ENCODE measurements at places on chromosomes 11 and 22.

DNA sequence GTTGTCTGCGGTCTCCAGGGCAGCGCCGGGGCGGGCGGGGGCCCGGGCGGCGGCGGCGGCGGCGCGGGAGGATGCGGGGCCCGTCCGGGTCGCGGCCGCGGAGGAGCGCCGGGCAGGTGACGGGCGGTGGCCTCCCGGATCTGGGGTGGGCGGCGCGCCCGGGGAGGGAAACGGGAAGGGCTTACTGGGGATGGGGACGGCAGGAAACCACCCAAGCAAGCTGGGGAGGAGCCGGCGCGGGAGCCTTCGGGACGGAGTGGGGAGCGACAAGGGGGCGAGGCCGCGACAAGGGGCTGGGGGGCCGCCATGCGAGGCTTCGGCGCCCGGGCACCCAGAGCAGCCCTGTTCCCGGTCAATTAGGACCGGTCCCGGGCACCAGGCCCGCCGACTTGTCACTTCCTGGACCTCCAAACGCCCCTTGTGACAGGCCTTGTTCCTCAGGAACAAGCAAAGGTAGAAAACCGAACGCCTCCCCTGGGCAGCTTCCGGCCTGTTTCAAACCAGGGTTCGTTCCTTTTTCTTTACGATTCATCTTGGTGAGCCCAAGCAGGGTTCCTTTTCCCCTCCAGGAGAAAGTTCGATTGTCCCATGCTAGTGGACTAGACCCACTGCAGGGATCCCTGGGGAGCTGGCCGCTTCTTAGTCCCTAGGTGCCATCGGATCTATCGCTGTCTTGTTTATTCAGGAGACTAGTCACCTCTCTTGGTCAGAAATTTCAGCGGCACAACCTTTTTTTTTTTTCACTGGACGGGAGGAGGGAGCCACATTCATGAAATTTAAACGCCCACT lies 492 bp downstream of the JHY start:
- DNase-seq: peak; percentile 25

- DNase-seq: no peak
Observed at GRCh38 chr11:105609341-105609781, 512 bp upstream of the GRIA4 start.

DNA sequence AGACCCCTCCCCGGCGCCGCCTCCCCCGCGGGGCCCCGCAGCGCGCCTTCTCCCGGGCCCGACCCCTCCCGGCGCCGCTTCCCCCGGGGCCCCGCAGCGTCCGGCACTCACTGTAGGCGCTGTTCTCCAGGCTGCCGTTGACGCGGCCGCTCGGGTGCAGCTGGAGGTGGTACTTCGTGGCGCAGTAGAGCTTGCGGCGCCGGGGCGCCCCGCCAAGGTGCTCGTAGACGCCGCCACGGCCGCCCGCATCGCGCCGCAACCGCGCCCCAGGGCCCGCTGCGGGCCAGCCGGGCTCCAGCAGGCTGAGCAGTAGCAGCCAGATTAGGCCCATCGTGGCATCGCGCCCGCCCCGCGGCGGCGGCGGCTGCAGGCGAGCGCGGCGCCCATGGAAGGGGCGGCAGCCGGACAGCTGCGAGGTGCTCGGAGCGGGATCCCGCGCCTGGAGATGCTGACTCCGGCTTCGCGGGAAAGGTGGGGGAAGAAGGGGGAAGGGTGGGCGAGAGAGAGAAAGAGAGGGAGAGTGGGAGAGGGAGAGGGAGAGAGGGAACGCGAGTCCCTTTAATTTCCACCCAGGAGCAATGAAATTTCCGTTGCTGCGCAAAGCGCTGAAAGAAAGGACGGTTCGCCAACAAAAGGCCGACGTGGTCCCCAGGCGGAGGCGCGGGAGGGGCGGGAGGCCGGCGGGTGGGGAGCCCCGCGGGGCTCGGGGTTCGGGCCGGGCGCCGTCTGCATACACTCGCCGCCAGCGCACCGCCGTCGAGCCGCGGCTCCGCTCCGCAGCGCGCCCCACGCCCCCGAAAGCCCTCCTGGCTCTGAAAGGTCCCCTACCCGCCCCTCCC lies at the start of gene FGF3:
Gene FGF3, minus strand, starts transcription at position 814 of the 839 bp plus-strand sequence. Its CDS starts 483 bp downstream, at position 331.
- no peak for DNase-seq

GRCh38 chr11:11247576-11247975 lies 105.5 kb downstream of the CSNK2A3 start:
- DNase-seq: no peak

GRCh38 chr11:75184757-75185425 lies 34.0 kb downstream of the SLCO2B1 start:
- no peak for DNase-seq

DNA sequence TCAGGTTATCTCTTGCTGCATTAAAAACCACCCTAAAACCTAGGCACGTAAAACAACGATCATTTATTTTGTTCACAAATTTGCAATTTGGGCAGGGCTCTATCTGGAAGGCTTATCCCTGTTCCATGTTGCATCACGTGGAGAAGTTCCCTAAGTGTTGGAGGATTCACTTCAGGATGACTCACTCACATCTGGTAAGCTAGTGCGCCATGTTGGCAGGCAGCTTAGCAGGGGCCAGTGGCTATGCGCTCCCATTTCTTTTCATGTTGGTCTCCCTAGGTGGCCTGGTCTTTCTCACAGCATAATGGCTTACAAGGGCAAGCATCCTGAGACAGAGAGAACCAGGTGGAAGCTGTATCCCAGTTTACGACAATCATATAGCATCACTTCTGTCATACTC lies 226.8 kb downstream of the BLID start:
- DNase-seq: no peak

DNA sequence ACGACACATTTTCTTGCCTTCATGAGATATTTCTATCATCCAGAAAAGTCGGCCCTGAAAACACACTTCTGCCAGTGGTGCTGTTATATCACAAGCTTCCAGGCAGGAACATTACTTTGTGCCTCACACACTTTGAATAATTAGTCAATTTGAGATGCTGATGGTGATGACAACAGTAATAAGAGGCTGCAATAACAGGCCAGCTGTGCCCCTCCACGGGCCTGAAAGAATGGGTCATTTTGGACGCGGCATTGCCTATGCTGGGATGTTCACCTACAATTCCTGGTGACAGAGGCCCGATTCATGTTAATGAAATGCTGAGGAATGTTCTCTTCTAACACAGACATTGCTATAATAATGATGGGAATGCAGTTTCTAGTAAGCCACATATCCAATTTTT lies 463.8 kb upstream of the KIRREL3 start:
- DNase-seq: no peak

DNA sequence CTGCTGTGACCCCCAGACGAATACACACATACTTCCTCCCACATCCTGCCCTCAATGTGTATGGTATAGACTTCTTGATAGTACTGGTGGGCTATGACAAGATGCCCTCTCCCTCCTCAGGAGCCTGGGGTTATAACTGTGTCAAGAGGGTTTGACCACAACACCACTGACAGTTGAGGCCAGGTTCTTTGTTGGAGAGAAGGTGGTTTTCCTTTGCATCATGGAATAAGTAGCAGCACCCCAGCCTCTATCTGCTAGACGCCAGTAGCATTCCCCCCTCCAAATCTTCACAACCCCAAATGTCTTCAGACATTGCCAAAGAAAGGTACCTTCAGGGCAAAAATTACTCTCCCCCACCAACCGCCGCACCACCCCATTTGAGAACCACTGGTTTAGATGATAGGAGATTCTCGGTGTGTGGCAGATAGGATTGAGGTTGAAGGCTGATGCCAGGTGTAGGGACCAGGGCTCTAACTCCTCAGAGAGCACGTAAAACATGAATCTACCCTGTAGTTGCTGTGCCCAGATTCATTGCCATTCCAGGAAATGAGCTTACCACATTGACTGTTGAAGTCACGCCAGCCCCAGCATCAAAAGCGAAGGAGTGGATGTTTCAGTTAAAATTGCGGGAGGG lies 5.5 kb upstream of the MYO18B start:
- no peak for DNase-seq

DNA sequence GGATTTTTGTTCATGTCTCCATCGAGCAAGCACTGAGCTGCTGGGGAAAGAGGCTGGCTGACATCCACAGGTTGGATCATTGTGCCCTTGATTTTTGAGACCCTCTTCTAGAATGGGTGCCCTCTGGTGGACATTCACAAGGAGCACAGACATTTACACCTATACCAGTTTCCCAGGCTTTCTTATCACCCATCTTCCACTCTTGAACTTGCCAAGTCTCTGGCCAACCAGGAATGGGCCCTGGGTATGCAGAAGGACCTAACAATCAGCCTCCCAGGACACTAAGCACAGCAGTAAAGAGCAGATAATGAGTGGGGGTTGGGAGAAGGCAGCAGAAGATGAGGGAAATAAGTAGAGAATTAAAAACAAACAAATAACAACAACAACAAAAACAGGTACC lies 5.7 kb upstream of the INTS4 start:
- DNase-seq: peak; percentile 25

GRCh38 chr11:2434008-2434407 lies 10.3 kb downstream of the TRPM5 start:
- DNase-seq: no peak

DNA sequence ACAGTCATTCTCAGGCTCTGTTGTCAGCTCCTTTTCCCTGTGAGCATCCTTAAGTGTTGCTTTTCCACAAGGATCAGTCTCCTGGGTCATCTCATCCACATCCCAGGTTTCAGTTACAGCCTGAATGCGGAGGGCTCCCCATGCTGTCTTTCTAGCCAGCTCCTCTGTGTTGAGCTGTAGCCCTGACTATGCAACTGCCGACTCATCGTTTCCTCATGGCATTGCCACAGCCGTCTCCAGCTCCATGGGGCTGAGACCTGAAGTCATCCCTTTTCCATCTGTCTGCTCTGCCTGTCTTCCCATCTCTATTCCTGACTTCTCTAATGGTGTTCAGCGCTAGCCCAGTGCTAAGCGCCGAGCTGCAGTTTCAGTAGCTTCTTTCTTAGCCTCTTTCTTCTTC lies 11.8 kb downstream of the SAMM50 start:
- no peak for DNase-seq

DNA sequence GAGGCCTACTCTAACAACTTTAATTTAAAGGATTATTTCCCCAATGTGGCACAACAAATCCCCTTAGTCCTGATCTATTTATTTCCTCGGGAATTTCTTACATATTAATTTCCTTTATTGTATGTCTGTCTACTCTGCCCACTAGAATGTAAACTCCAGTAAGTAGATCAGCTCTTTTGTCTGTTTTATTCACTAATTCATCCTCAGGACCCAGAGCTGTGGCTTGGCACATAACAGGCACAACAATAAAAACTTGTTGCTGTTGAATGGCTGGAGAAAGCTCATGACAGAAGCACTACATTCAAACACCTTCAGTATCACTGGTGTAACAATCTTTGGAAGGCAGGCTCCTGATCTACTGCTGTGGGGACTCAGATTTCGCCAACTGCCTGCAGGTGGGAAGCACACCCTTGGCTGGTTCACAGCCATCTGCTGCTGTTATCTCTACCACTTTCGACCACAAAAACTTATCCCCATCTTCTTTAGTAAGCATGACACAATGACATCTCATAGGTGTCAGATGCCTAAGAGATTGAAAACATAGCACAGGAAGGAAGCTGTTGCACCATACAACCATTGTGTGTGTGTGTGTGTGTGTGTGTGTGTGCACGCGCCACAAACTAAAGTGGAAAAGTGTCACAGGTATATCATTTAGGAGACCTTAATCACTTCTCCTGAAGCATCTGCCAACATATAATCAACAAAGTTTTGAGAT lies 11.9 kb downstream of the HIRA start:
- DNase-seq: no peak

DNA sequence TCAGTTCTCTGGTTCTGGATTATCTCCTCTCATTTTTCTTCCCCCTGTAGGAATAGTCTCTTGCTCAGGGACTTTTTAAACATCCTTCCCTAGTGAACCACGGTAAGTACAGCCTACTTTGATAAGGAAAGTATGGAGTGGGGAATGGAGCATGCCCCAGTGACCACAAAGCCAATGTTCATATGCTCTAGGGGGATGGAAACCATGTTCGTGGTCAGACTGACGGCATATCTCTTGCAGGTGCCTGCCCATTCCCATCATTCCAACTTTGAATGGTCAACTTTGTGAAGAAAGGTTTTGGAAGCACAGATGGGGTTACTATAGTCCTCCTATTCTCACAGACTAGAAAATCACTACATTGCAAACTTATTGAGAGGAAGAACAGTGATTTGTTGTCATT lies 332.5 kb upstream of the NCAM1 start:
- no peak for DNase-seq

DNA sequence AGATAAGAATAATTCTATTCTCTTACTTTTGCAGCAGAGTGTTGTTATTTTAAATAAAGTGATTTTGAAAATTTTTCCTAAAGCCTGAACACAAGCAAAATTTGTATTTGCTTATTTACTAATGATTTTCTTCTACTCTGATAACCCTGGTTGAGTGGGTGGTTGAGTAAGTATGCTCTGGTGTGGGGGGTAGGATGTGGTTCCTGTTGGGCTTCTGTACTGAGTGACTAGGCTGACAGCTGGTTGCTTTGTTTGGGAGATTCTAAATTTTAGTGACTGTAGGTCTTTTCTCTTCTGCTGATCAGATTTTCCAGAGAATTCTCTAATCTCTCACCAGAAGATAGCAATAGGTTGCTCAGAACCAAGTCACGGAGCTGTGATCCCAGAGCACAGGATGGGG lies 61.6 kb downstream of the METTL15 start:
- no peak for DNase-seq

- DNase-seq: no peak
Observed at GRCh38 chr11:26622181-26622580, 50.1 kb upstream of the MUC15 start.

- no peak for DNase-seq
Observed at GRCh38 chr11:74142624-74143023, 28.2 kb downstream of the C2CD3 start.

DNA sequence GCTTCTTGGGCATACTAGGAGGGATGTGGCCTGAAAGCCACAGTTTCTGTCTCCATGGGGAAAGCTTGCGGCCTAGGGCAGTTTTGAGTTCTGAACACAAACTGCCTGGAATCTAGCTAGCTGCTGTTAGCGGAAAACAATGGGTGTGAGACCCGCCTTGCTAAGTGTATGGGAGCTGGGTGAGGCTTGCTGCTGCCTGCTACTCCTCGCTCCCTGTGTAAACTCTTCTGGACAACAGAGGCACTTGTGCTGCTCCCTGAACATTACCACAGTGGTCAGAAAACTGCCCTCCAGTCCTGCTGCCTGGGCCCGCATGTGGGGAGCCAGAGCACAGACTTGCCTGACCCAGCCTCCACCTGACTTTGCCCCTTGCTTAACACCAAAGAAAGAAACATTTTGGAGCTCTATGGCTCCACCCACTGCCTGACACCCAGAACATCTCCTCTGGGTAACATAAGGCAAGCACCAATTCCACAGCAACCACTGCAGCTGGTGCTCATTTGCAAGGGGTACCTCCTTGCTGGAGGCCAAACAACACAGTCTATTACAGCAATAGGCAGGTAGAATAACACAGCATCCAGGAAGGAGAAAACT lies 766.3 kb upstream of the RAG2 start:
- no peak for DNase-seq

- no peak for DNase-seq
Observed at GRCh38 chr22:17133137-17133536, 12.0 kb upstream of the TMEM121B start.
